Activated CD8-positive, alpha-beta memory T cell treated with anti-CD3 and anti-CD28 coated beads for 1 hour (primary cell): ENCODE measurements at places on chromosomes 6 and 20.

DNA sequence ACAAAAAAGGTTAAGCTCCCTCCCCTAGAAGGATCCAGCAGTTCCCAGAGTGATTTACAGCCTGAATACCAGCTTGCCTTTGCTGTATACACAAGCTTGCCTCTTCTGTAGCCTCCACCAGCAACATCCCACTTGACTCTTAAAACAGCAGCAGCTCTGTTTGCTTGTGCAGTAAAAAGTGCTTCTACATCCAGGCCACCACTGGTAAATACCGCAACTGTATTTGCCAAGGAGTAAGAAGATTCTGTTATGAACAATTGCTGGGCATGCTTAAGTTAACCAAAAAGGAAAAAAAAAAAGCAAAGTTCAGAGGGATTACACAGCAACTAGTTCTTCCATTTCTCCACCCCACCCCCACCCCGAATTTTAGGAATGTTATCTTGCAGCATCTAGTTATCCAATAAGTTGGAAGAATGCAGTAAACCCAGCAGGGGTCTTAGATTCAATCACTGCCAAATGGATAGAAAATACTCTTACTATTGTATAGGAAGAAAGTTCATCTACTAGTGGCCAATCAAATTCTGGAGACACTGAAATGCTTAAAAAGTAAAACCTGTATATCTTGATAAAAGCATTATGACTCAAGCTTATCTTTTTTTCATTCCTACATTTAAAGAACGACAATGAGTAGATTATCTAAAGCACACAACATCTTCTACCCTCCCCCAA, 4.8 kb downstream of the SALL4 start:
- DNase-seq, result no peak

- no peak for DNase-seq
Measured at GRCh38 chr6:118525913-118526780, 21.9 kb upstream of the PLN start.

- no peak for DNase-seq
Measured at GRCh38 chr6:157754351-157754750, 68.7 kb upstream of the SNX9 start.

GRCh38 chr6:88764081-88764480, 199.3 kb downstream of the RNGTT start:
- DNase-seq, result no peak

GRCh38 chr6:51349857-51350256, 531.2 kb downstream of the TFAP2B start:
- DNase-seq, result no peak

DNA sequence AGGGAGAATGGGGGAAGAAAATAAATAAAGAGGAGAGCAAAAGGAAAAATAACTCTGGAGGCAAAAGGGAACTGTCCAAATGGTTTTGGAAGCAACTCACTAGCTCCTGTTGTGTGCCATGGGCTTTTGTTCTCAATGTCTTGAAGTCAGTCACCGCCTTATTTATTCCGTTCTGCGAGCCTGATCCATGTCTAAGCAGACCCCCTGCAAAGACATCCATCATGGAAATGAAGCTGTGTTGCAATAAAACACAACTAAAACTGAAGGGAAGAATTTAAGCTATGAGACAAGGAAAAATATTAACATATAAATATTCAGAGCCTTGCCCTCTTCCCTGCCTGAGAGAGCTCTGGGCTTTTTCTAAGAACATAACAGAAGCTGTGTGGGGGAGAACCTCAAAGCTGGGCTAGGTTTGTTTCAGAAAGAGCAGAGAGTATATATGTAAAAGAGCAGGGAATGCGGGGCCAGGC, 373.2 kb upstream of the CNR1 start:
- no peak for DNase-seq

DNA sequence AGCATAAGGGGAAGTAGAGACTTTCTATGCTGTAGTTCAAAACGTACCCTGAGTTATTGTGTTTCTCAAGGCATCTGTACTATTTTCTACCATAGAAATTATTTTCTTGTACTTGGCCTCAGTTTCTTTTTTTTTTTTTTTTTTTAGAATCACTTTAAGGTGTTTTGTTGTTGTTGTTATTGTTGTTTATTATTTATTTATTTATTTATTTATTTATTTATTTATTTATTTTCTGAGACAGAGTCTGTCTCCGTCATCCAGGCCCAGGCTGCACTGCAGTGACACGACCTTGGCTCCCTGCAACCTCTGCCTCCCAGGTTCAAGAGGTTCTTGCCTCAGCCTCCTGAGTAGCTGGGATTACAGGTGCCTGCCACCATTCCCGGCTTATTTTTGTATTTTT, 179.1 kb downstream of the GRIK2 start:
- DNase-seq, result no peak

DNA sequence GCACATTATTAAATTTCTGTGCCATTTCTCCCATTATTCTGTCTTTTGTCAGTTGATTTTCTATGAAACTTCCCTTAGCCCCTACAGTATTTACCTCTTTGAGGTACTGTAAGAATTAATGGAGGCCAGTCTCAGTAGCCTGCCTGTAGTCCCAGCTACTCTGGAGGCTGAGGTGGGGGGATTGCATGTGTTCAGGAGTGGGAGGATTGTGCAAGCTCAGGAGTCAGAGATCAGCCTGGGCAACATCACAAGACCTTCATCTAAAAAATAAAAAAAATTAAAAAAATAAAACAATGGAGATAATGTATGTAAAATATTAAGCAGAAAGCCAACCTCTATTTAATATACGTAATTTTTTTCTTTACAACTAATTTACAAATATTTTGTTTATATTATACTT, 77.8 kb downstream of the OR2B2 start:
- DNase-seq, result no peak

DNA sequence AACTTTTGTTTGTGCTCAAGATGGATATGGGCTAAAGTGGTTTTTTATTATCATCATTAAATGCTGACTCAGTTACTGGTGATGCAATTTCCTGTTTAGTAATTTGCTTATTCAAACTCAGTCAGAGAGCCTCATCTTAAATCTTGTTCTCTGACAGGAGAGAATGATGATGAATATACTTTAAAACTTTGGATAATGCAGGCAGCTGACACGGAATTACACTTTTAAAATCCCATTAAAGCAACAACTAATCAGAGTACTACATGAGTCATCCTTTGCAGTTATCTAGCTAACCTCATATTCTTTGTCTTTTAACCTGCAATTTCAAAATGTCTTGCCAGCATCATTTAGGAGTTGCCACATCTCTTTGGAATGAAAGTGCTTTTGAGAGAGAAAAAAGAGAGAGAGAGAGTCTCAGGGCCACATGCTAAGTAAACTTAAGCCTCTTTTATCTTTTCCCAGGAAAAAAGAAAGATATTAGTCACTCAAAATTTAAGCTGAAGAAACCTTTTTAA, 9.2 kb upstream of the C6orf141 start:
- DNase-seq, result no peak

DNA sequence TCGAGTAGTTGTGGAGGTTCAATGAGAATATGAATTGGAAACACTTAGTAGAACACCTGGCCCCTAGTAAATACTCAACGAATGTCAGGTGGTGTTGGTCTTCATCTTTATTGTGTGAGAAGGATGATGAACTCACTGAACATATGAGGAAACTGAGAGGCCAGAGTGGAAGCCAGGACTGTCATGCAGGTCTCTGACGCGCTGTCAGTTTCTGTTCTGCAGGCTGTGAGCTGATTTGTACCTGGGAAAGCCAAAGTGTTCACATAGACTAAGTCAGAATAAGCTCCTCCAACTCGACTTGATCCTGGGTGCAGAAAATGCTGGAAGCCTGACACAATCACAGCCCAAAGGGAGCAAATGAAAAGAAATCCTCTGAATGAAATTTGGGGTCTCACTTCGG, 222.2 kb downstream of the LY86 start:
- no peak for DNase-seq

DNA sequence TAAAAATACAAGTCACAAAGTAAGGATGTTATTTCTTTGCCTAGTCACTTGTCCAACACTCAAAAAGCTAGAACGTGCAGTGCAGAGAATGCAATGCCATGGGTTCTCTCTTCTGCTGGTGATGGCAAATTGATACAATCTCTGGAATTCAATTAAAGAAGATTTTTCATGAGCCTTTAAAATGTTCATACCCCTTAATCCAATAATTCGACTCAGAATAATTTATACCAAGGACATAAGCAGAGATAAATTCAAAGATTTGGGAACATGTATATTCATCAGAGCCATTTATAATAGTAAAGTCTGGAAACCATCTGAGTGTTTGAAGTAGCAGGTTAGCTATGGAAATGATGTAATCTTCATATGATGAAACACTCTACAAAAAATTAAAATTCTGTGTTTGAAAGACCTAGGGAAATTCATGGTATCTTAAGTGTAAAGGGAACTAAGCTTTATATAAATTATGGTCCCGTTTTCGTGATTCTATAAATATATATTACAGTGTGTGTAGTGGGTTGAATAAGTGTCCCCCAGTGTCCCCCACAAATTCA, 2.8 kb upstream of the AGPAT4 start:
- DNase-seq, result no peak

DNA sequence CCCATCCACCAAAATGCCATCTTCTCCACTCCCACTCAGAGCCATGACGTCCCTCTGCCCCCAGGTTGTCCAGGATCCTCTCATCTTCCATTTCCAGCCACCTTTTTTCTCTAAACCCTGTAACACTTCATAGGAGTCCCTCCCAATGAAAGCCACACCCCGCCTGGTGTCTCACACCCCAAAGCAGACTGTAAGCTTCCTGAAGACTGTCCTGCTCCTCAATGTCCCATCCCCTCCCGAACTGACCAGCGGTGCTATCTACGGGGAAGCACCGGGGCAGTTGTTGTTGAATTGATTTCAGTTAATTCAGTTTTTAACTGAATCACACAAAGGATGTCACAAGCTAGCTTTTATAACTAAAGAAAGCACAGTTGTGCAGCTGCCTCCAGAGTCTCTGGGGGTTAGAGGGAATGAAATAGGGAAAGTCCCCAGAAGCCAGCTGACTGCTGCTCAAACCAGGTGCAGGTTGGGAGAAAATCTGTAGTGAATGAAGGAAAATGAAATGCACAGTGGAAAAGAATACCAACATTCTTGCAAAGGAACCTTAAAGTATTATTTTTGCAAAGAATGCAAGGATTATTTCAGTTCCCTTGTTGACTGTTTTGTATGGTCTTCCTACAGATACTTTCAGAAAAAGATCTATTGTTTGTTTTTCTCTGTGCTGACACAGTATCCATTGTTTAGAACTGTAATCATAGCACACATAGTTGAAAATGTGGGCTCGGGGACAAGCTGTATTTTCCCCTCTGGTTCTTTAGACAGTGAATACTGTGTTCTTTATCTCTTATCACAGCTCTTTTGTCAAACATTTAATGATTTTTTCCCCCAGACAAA, 222.6 kb upstream of the QKI start:
- no peak for DNase-seq

DNA sequence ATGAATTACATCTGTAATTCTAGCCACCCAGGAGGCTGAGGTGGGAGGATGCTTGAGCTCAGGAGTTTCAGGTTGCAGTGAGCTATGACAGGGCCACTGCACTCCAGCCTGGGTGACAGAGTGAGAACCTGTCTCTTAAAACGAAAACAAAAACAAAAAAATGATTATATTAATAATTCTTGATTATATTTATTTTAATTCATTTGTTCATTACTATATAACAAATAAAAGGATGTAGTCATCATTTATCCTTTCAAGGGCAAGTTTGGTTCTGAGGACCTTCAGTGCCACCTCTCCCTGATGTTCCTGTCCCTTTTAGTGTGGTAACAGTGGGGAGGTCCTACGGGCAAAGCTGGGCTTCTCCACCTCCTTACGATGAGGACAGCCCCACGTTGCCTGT, 167.1 kb upstream of the SCGN start:
- DNase-seq, result no peak

- no peak for DNase-seq
Measured at GRCh38 chr6:167324111-167324510, 775 bp upstream of the TTLL2 start.

DNA sequence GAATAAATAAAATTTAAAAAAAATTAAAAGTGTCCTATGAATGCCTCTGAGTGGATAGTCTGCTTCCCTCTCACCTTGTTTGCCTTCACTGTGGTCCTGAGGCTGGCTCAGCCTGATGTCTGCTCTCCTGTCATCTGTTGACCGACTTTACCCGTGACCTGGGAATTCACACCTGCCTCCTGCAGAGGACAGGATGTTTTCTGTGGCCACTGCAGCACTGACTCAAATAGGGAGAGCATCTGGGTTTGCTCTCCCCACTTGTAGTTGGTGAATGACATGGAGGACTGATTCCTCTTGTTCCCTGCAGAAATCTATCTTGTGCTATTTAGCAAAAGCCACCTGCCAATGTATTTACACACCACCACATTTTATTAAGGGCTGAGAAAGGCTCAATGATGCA, 52.4 kb upstream of the ERVFRD-1 start:
- DNase-seq, result no peak

- DNase-seq, result no peak
Measured at GRCh38 chr20:23294166-23294565, 56.4 kb upstream of the NXT1 start.

- no peak for DNase-seq
Measured at GRCh38 chr20:51493346-51493791, 49.1 kb downstream of the NFATC2 start.

DNA sequence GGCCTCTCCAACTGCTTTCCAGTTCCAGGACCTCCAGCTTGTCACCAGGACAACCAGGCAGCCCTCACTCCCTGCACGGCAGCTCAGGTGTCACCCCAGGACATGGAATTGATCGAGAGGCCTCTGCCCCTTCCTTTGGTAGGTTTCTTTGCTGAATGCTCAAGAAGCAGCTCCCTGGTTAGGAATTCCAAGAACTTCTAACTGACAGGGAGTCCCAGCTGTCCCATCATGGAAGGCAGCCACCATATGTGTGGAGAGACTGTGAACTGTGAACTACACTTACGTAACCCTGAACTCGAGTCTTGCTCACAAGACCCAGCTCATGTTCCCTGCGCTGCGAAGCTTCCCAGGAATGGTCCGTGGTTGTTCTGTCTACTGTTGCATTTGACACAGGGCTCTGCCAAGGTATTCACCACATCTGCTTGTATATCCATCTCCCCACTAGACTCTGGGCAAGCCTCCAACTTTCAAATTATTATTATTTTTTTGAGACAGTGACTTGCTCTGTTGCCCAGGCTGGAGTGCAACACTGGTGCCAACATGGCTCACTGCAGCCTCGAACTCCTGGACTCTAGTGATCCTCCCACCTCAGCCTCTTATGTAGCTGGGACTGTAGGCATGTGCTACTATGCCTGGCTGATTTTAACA, 35.7 kb downstream of the MGME1 start:
- DNase-seq, result no peak

- no peak for DNase-seq
Measured at GRCh38 chr6:75800133-75800532, 51.1 kb downstream of the MYO6 start.

- no peak for DNase-seq
Measured at GRCh38 chr6:2118136-2118535, 127.3 kb downstream of the GMDS start.

- DNase-seq, result no peak
Measured at GRCh38 chr20:4089756-4090487, 74.6 kb upstream of the RNF24 start.
